NCI-H345 (cell line): ENCODE measurements at places on chromosomes 13 and 19.

DNA sequence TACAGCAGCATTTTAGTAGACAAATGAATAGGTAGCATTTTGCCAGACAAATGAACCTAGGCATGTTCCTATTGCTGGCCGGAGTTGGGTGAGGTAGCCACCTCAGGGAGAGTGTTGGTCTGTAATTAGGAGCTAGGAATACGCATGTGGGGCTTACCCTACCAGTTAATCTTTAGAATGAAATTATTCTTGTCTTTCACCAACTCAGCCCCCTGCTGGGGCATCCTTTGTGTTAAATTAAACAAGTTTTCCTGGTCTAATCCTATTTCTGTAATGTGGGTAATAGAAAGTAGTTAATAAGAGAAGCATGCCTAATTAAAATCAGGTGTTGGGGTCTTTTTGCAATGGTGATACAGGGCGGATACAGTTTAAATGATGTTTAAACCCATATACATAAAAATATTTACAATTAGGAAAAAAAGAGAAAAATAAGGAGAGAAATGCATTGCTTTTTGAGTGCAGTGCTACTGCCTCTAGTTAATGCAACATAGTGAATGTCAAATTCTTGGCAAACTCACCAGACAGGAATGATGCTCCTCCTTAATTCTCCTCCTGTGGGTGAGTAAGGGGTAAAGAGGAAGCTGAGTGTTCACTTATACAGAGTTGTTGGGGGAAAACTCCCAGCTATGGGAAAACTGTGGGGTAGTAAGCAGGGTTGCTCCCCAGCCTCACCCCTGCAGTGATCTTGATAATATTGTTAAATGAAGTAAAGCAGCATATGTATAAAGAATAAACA is 276.4 kb upstream of the EDNRB start:
- no peak for DNase-seq

GRCh38 chr13:66219506-66219905 is 1010.6 kb downstream of the PCDH9 start:
- DNase-seq, result no peak

DNA sequence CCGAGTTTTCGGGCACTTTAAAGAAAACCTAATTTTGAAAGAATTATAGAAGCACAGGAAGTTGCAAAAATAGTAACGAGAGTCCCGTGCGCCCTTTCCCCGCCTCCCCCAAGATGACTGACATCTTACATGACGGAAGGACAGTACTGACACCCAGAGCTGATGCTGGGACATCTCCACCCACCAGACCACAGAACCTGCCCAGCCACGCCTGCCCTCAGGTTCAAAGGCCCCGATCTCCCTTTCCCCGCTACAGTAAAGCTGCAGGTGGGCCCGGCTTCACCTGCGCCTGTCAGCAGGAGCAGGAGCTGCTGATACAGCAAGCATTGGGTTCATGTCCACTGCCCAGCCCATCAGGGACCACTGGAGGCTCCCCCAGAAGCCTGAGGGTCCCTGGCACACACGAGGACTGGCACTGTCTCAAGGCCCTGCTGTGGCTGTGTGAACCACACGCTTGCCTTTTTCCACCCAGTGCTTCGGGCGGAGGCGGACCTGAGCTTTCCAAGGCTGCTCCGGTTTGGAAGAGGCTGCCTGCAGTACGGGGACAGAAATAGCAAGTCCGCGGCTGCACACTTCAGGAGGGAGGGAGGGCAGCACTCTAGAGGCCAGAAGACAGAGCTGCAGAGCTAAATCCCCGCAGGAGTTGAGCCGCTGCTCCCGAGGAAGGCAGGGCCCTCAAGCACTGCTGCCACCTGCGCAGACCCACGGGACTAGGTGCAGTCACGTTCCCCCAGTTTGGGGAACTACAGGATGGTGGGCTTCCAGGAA is 8.7 kb downstream of the MAP2K2 start:
- DNase-seq, result no peak

- peak; percentile 52 for DNase-seq
These were observed 4.1 kb upstream of the CD79A start for GRCh38 chr19:41872775-41873647.

DNA sequence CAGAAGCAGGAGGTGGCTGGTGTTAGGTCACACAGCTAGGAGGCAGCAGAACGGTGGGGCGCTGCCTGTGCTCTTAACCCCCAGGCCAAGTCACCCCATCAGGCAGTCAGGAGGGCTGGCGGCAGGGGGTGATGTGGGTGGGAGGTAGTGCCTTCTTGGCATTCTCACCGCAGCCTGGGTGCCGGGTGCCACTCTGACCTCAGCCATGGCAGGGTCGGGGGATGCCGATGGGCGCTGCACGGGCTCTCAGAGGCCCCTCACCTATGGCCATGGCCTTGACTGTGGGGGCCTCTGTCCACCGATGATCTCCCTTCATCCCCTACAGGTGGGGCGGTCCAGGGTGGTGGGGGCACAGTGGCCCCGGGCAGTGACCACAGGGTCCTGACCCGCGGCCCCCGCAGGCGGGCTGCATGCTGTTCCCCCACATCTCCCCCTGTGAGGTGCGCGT is 5.6 kb downstream of the PTOV1 start:
- no peak for DNase-seq
